Effector memory CD8-positive, alpha-beta T cell (primary cell): ENCODE measurements at places on chromosomes 7 and 10.
A peak's percentile ranks its signal among the peaks of the same experiment; 100 is the strongest.

DNA sequence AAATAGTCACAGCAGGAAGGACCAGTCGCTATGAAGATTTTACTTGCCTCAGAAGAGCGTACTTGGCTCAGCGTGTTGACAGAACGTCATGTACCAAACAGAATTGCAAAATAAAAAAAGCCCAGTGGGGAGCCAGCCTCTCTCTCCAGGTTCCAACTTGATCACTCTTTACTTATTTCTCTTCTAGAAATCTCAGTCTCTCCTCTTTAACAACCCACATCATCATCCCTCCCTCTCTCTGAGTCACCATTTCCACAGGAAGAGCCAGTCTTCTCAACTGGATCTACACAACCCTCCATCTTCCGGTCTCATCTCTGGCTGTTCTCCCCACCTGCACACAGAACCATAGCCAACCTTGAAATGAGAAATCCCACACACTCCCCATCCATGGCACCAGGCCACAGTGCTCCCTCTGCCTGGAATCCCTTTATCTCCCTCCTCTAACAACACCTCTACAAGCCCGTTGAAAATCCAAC is 718.3 kb downstream of the GRID1 start:
- DNase-seq, result no peak

GRCh38 chr7:112293416-112293815 is 86.9 kb downstream of the ZNF277 start:
- no peak for DNase-seq

- DNase-seq, result no peak
These were observed 194.4 kb upstream of the RNF32 start for GRCh38 chr7:156445997-156446761.

- DNase-seq, result peak; percentile 21
These were observed 822 bp downstream of the SHOC2 start for GRCh38 chr10:110919971-110920881.

GRCh38 chr7:84091318-84091717 is 103.3 kb downstream of the SEMA3A start:
- DNase-seq, result no peak

GRCh38 chr10:34969171-34969570 is 121.0 kb downstream of the CUL2 start:
- DNase-seq, result no peak

- no peak for DNase-seq
These were observed at the start of gene UCN3 for GRCh38 chr10:5364890-5365338. Gene UCN3, plus strand, starts transcription at chr10:5364966. Its CDS starts 8,755 bp downstream, at chr10:5373721.

DNA sequence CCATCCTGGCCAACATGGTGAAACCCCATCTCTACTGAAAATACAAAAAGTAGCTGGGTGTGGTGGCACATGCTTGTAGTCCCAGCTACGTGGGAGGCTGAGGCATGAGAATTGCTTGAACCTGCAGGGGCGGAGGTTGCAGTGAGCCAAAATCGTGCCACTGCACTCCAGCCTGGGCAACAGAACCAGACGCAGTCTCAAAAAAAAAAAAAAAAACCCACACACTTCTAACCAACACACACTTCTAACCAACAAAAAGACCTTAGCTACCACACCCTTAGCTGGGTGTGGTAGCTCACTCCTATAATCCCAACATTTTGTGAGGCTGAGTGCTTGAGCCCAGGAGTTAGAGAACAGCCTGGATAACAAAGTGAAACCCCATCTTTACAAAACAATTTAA is 33.9 kb upstream of the SPOCK2 start:
- DNase-seq, result no peak
